ENCODE measurements at places on chromosomes 7 and 10. TPM values are rescaled to one million over a fixed set of nuclear protein-coding genes. Genes with fewer than 3 reads are reported as not detected.

DNA sequence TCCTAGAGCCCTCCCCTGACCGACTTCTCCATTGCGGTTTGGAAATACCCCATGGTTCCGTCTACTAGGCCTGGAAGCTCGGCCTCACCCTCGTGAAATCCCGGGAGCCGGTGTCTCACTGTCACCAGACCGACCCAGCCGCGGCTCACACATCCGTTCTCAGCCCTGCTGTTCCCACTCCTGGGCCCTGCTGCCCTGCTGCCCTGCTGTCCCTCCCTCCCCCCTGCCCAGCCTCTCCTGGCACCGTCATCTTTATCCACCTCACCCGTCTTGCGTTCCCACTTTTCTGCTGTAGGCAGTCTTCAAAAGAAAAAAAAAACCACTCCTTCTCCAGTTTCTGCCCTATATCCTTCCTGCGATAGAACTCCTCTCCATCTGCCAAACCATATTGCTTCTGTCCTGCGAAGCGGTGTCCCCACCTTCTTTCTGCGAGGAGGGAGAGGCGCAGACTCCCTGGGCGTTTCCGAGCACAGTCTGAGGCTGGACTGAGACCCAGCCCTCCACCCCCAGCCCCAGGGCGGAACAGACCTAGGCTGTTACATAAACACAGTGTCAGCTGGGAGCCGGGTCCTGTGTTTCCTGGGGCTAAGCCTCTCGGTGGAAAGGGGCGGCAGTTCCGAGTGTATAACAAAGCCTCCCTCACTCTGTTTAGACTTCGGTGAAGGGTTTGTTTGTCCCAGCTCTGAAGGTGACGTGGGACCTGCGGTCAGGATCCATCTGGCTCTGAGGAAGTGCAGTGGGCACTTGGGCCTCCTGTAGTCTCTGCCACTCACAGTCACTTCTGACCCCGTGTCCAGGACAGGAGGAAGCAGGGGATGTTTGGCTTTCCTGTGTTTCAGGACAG, 2.8 kb downstream of the AGAP3 start:
- peak overlapping the region; percentile 89 for H3K27ac ChIP-seq
- peak; percentile 81 for DNase-seq
- peak overlapping the region; percentile 79 for H3K4me3 ChIP-seq
- H3K27me3 ChIP-seq = no peaks in the 10 kb centered on the region
- H3K36me3 ChIP-seq = no peaks in the 10 kb centered on the region

Gene CCDC172
- total RNA-seq = not detected

Gene PDZD7
- total RNA-seq = 1.6 TPM

Gene PRRT4
- not detected for total RNA-seq

DNA sequence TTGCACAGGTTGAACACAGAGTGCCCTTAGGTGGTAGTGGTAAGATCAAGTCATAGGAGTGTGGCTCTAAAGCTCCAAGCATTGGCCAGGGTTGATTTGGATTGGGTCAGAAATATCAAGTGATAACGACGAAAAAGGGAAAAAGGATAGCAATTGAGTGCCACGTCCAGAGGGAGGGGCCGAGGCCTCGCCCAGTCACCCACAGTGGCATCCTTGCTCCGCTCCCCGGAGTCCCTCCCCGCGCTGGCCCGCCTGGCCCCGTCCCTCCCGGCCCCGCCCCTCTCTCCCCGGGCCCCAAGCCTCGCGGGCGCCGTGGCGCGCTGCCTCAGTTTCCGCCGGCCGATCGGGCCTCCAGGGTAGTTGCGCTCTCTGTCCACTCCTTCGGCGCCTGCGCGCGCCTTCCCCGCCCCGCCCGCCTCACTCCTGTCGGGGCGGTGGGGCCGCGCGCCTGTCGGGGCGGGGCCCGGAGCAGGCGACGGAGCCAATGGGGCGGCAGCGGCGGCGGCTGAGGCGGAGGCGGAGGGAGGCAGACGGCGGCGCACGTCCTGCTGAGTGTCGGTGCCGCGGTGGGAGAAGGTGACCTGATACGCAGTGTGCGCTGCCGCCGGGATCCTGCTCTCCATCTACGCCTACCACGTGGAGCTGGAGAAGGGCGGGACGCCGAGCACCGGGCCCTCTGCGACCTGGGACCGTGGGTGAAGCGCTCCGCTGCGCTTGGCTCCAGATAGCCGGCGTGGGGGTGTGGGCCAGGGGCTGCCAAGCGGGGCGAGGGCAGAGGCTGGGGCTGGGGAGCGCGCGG, 209.1 kb upstream of the ZNF722 start:
- H3K27ac ChIP-seq = no peak overlapping the region
- no peaks in the 10 kb centered on the region for H3K4me1 ChIP-seq
- H3K4me3 ChIP-seq = no peak overlapping the region

Gene AP5Z1
- total RNA-seq = 38.5 TPM

GRCh38 chr7:55246171-55246570, 119.0 kb upstream of the LANCL2 start:
- no peaks in the 10 kb centered on the region for H3K27me3 ChIP-seq
- DNase-seq = no peak
- H3K4me3 ChIP-seq = no peak overlapping the region
- H3K27ac ChIP-seq = no peak overlapping the region

DNA sequence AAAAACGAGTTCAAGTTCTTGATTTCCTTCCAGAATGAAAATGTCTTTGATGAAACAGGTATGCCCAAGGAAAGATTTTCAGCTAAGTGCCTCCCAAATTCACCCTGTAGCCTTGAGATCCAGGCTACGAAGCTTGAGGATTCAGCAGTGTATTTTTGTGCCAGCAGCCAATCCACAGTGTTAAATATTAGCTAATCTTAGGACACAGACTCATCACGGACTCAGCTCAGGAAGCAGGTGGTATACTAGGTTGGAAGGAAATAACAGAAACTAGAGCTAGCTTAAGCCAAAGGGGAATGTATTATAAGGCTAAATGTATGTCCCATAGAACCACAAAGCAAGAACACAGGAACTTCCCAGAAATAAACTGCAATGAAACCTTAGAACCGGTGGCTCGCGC, 151.0 kb upstream of the PRSS1 start:
- H3K4me1 ChIP-seq = no peaks in the 10 kb centered on the region
- no peaks in the 10 kb centered on the region for H3K36me3 ChIP-seq
- no peak for DNase-seq
- no peak overlapping the region for H3K27ac ChIP-seq
- no peaks in the 10 kb centered on the region for H3K27me3 ChIP-seq

- no peaks in the 10 kb centered on the region for H3K36me3 ChIP-seq
- peaks cover 7% of the 10 kb centered on the region for H3K4me1 ChIP-seq
- no peaks in the 10 kb centered on the region for H3K27me3 ChIP-seq
- no peak for DNase-seq
Measured at GRCh38 chr10:114327537-114328440, 76.5 kb downstream of the AFAP1L2 start.

- no peak overlapping the region for H3K27ac ChIP-seq
- DNase-seq = peak; percentile 39
- no peaks in the 10 kb centered on the region for H3K4me1 ChIP-seq
- no peak overlapping the region for H3K4me3 ChIP-seq
- H3K36me3 ChIP-seq = no peaks in the 10 kb centered on the region
Measured at GRCh38 chr10:42980553-42981357, 96.1 kb upstream of the RET start.

DNA sequence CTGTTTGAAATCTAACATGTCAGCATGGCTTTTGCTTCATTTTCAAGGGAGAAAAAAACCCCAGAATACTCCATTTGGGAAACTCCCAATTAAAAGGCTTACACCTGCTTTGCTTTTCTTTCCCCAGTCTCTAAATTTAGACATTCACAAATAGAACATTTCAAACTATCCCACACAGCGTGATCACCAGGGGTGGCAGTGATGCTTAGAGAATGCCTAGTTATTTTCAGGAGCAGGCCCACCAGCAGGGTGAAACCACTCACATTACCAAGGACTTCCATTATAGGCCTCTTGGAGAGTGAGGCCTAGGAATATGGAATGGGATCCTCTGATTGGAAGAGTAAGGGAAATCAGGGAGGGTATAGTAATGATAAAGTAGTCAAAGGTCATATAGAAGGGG, 14.2 kb downstream of the CPN1 start:
- H3K27ac ChIP-seq = no peak overlapping the region
- H3K4me3 ChIP-seq = no peak overlapping the region
- H3K36me3 ChIP-seq = no peaks in the 10 kb centered on the region
- H3K27me3 ChIP-seq = no peaks in the 10 kb centered on the region

Gene GPR146
- total RNA-seq = 10.3 TPM

- no peaks in the 10 kb centered on the region for H3K36me3 ChIP-seq
- no peak overlapping the region for H3K27ac ChIP-seq
- no peak overlapping the region for H3K4me3 ChIP-seq
Measured at GRCh38 chr7:2927592-2927991, 83.5 kb upstream of the GNA12 start.

Data from kidney (tissue), 22 donors.